ENCODE measurements at places on chromosomes 3 and 15.

GRCh38 chr3:197028728-197029510 lies 698 bp downstream of the MELTF start:
- DNase-seq: no peak

GRCh38 chr3:76352511-76353284 lies 567.3 kb upstream of the ZNF717 start:
- DNase-seq: no peak

DNA sequence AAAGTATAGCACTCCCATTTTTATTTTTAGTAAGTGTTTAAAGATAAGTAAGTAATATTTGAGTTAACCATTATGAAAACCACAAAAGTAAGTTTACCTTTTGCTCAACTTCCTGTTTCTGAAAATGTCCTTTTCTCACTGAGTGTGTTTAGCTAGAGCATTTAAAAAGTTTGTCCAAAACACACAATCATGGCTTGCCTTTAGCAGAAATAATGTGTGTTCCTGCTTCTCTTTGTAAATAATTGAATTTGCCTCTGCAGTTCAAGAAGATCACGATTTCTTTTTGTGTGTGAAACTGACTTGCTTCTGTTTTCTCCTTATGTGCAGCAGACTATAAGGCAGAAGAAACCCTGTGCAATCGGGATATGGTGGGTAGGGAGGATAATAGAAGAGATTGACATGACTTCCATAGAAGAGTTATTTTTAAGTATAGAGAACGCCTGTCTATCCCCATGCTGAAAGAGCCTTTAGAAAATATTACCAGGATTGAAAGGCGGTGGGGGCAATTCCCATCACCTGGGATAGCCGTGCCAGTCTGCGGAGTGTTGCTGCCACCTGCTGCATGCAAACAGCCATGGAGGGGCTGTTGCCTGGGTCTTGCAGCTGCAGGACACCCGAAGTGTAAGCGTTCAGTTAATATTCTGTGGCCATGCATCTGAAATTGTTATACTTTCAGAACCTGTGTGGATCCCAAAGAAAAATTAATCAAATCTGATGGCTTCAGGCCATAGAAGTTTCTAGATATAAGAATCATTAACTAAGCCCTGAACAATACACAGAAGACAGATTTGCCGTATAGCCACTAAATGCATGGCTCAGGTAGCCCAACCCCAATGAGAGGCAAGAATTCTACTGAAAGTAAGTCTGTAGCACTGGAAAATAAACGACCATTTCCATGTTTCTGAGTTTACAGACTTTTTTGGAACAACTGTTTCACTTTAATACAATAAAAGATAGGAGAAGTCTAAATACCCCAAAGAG lies 2.4 kb upstream of the CD96 start:
- DNase-seq: peak; percentile 75

DNA sequence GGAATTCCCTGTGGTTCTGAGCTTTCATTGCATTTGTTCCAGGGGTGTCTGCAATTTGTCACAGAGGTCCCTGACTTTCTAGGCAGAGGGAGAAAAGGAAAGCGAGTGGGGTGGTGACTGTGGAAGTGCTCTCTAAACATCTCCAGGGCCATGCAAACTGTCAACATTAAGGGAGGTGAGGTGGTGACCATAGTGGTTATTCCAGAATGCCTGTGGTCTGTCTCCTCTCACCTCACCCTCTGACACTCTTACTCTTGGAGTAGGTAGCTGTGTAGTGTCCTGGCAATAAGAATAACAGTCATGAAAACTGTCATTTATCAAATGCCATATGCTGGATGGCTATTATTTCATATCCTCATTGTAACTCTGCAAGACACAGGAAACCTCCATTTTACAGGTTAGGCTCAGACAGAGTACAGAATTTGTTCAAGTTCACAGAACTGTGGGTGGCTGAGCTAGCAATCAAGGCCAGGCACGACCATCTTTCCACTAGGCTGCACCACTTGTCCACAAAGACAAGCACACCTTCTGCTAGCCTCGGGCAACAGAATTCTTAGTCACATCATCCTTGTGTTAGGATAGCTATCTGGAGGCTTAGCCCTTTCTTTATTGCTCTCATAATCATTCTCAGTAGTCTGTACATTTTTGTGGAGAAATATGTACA lies 179.4 kb downstream of the CD47 start:
- DNase-seq: no peak
